Left hindlimb (tissue), 1 donor: ENCODE measurements at places on chromosomes 6 and 20.

GRCh38 chr6:33076406-33076934 lies 680 bp downstream of the HLA-DPB1 start:
- DNase-seq = no peak

- DNase-seq = no peak
Measured at GRCh38 chr6:5667737-5668136, 339.0 kb downstream of the NRN1 start.

DNA sequence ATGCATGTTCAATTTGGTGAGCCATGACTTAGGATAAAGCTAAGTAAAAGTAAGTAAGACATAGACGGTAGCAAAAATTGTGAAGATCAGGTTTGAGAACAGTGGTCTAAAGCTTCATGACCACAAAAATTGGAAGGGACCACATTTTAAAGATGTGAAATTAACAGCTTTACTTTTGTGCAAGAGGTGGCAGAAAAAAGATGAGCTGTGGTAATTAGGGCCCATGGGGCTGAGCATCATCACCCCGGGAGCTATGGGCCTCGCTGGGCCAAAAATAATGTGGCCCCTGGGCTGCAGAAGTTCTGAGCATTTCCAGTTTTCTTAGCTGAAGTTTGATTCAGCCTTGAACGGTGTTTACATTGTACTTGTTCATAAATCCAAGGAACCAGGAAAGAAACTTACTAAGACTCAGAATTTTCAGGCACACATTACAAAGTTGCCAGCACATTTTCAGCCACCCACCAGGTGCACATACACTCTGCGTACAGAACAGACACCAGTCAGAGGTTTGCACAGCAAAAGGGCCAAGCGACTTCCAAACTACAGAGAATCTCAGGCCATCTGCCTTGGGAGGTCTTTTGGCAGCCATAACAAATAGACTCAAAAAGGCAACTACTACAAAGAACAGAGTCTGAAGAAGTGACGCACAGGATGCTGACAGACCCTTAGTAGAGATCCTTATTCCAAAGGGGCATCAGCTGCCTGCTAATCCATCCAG lies 57.7 kb downstream of the CSE1L start:
- DNase-seq = no peak

DNA sequence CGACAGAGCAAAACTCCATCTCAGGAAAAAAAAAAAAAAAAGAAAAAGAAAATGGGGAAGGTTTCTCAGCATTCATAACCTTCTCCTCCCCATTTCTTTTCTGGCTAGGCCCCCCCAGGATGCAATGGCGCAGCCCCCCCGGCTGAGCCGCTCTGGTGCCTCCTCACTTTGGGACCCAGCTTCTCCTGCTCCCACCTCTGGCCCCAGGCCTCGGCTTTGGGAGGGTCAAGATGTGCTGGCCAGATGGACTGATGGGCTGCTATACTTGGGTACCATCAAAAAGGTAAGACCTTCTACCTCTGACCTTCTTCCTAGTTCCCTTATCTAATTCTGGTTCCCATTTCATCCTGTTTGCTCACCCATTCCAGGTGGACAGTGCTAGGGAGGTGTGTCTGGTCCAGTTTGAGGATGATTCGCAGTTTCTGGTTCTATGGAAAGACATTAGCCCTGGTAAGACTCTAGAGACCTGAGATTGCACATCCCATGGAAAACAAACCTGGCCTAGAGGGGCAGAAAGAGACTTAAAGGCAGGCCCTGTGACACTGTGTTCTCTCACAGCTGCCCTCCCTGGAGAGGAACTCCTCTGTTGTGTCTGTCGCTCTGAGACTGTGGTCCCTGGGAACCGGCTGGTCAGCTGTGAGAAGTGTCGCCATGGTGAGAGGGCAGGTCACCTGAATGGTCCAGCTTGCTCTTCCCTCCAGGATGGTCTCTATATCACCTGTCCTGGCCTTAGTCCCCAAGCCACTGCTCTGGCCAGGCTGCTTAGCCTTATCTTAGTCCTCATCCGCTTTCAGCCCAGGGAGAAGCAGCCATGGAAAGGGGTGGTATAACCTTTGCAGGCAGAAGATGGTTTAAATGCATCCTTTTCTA lies 1.6 kb downstream of the PHF1 start:
- peak; percentile 21 for DNase-seq

DNA sequence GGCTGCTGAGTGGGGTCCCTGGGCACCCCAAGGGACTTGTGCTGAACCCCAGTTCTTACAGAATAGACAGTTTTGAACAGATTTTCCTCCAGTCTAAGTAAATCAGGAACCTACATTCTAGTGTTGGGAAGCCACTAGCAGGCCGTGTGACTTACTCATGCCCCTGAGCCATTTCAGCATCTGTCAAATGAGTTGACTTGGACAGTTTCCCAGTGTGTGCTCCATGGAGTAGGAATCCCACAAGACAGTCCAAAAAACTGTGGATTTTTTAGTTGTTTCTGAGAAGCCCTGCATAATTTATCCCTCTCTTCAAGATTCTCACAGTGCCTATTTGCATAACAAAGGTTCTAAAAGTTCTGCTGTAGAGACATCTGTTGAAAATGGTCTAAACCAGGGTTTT lies 2.1 kb downstream of the GABRR2 start:
- DNase-seq = no peak

DNA sequence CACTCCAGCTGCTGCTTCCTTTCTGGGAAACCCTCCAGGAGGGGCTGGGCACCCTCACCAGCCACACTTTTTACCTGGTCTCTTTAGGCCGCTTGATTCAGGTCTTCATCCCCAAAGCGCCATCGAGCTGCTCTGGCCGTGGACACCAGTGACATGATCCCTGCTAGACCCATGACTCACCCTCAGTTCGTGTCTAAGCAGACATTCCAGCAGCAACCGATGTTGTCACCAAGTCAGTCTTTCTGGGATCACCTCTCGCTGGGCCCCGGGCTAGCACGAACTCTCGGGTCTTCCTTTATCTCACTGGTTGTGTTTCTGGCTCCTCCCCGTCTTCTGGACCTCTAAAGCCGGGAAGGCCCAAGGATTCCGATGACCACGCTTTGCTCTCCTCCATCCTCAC lies 43.0 kb upstream of the GPR31 start:
- no peak for DNase-seq

DNA sequence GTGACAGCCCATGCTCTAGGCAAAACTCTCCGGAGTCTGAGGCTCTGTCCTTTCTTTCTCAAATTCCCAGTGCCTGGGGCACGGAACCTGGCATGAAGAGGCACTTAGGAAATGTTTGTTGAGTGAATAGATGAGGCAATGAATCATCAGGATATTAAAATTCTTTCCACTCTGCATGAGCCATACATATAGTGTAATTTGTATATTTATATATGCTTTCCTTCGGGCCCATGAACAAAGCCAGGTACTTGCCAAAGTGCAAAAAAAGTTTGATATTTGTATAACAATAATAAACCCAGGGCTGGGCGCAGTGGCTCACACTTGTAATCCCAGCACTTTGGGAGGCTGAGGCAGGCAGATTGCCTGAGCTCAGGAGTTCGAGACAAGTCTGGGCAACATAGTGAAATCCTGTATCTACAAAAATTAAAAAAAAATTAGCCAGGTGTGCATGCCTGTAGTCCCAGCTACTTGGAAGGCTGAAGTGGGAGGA lies 212.3 kb upstream of the ZNF217 start:
- DNase-seq = no peak

DNA sequence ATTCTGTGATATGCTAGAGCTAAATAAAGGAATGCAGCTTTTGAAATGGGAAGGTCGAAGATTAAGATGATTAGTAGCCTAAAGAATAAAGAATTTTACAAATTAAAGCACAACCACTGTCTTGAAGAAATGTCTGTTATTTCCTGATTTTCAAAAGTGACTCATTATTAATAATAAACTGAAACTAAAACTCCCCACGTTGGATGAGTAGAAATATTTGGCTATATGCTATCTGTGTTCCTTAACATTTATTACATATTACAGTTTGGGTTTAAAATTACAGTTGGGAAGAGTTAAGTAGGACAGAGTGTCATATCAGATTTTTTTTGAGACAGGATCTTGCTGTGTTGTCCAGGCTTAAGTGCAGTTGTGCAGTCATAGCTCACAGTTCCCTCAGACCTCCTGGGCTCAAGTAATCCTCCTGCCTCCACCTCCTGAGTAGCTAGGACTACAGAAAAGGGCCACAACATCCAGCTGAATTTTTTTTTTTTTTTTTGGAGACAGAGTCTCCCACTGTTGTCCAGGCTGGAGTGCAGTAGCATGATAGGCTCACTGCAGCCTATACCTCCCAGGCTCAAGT lies 47.1 kb downstream of the AKIRIN2 start:
- DNase-seq = no peak

DNA sequence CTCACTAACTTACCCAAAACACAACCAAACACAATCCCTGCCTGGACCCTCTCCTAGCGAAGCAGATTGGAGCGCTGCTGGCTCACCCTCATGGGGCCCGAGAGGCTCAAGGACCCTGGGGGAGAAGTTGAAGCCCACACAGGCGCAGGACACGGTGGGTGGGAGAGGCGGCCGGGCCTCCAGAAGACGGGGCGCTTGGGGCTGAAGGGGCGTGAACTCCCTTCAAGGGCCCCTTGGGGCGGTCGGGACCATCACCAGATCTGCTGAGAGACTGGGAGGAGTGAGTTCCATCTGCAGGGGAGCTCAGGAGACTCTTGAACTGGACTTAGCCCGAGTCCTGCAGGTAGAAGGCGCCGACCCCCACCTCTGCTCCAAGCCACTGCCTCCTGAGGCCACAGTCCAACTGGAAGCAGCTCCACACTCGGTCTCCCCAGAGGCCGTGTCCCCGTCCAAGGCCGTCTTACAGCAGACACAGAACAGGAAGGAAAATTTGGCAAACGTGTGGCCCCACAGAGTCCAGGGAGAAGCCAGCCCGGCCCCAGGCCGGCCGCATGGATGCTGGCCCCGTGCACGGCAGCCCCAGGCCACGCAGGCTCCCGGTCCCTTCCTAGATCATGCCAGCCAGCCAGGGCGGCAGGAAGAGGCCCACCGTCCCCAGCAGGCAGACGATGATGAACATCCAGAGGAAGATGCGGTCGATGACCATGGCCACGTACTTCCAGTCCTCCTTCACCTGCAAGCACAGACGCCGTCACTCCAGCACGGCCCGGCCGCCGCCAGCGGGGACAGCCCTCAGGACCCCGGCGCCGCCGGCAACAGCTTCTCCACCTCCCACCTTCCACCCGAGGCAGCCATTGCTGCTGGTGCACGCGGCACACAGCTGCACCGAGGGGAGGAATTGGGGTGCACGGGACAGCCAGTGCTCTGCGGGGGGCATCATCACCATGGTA lies 14.7 kb downstream of the CHRNA4 start:
- no peak for DNase-seq

DNA sequence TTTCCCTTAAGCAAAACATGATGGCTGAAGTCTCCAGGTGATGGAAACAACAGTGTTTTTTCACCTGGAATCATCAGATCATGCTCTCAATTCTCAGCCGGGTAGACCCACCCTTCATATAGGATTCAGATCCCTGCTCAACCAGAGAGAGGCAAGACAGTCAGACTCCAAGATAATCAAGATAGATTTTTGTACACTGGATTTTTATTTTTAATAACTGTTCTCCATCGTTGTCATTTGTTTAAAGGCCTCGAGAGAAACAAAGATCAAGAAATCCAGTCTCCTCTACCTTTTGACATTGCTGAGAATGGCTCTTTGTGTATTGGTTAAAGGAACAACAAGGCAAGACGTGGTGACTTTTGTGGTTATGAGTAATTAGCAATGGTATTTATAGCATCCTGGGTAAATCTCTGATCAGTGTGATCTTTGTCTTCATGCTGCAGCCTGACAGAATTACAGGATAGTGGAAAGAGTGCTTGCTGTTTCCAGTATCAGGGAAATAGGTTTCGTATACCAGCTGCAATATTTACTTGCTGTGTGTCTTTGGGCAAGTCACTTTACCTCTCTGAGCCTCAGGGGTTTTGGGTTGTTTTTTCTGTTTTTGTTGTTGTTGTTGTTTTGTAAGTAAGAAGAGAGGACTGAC lies 29.9 kb downstream of the ID4 start:
- no peak for DNase-seq

GRCh38 chr6:75539136-75539535 lies 45.5 kb upstream of the FILIP1 start:
- DNase-seq = no peak

DNA sequence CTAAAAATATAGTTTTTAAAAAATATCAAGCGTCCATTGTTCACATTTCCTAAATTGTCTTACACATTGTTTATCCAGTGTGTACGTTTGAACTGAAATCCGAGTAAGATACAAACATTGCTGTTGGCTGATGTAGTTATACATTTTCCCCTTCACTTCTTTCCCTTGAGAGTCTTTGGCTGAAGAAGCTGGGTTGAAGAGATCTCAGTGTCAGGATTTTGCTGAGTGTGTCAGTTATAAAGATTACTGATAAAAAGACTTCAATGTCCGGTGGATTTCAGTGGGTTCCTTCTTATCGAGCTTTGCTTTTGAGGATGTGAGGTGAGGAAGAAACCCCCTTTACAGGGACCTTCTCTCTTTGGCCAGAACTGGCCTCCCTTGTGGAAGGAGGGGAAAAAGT lies 20.5 kb downstream of the RFPL4B start:
- no peak for DNase-seq

- DNase-seq = no peak
Measured at GRCh38 chr20:47810721-47811347, 25.6 kb upstream of the SULF2 start.

- no peak for DNase-seq
Measured at GRCh38 chr20:44362466-44362940, 7.0 kb downstream of the HNF4A start.

DNA sequence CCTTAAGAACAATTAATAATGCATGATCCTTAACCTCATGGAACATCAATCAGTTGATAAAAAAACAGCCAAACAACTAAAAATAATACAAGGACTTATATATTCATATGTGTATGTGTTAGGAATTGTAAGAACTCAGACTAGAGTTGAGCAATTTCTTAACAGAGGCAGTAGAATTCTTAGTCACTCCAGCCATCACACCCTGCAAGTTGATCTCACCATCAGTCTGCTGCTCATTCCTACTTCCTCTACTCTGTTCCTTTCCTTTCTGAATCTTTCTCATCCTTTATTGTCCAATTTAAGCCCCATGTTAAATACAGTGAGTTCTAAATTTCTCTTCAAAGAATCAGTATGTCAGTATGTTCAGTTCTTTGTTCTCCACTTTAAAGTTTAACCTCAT lies 2.6 kb downstream of the ZNF165 start:
- DNase-seq = no peak

DNA sequence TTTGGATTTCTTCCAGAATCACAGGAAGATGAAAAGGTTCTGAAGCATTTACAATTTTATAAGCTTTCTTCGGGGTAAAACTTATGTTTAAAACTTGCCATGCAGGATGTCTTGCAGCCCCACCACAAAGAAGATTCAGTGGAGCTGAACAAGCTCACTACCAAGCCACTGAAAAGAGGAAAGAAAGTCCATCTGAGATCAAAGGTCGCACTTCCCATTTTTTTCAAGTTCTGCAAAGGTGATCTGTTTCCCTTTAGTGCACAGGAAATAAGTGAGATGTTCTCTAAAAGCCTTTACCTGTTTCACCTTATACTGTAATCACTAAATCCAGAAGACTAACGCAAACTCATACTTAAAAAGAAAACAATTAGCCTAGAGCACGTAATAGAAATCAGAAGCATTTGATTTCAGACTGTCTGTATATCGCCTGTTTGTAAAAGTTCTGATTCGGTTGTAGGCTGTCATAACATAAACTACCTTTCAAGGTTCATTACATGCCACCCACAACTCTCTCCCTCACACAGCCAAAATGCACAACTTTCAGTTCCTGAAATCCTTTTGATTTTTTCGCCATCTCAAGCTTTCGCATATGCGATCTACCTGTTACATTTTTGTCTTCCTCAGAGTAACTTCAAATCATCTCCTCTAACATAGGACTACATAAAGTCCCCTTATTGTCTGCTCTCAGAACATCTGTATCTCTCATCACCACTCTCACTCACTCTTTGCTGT lies 1.8 kb downstream of the ECHDC1 start:
- no peak for DNase-seq
